ENCODE measurements at places on chromosomes 11 and 22.

- DNase-seq = no peak
These were observed 63.4 kb downstream of the TENM4 start for GRCh38 chr11:79377406-79377805.

- no peak for DNase-seq
These were observed 103.1 kb downstream of the TEAD1 start for GRCh38 chr11:12777208-12777874.

DNA sequence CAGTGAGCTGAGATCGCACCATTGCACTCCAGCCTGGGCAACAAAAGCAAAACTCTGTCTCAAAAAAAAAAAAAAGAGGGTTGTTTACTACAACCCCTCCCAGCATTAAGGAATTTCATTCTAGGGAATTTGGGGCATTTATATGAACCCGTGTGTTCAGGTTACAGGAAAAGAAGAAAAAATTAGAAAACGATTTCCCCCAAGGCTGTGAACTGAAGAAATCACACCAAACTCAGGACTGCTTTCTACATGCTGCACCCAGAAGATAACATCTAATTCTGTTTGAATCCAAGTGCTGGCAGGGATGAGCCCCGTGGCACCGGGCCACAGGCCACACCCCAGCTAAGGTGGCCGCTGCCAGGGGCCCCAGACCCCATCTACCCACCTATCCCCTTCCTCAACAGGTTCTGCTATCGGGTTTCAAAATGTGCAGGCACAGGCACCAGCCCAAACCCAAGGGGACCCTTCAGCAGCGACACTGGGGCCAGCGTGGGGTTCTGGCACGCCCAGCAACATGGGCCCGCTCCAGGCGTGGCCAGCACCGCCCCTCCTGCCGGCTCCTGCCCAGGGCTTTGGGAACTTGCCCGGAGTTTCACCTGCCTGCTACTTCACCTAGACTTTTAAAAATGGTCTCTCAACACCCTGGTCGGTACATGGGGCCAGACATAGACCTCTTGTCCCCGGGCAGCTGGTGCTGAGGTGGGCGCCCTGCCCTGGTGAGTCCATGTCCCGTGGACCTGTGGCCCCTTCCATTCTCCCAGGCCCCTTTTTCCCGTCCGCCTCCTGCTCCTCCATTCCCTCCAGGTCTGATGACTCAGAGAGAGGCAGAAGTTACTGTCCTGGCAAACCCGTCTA lies 11.8 kb downstream of the CELSR1 start:
- DNase-seq = no peak

GRCh38 chr11:64629796-64630562 lies 39.0 kb downstream of the SLC22A12 start:
- DNase-seq = no peak

DNA sequence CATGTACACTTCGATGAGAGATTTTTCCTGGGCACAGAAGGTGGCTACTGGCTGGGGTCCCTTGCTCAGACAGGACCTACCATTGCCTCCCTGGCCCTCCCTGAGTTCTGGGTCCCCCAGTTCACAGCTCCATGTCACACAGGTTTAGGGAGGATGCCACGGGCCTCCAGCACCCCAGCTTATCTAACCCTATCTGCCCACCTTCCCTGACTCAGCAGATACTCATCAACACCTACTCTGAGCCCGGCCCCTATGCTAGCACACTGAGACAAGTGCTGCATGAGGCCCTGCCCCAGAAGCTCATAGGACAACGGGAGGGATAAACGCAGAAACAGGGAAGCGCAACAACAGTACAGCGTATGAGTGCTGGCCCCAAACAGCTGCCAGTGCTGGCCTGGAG lies 9.6 kb downstream of the NAGA start:
- no peak for DNase-seq

Data from SW480 (cell line).